ENCODE measurements at places on chromosomes 11 and 22.

DNA sequence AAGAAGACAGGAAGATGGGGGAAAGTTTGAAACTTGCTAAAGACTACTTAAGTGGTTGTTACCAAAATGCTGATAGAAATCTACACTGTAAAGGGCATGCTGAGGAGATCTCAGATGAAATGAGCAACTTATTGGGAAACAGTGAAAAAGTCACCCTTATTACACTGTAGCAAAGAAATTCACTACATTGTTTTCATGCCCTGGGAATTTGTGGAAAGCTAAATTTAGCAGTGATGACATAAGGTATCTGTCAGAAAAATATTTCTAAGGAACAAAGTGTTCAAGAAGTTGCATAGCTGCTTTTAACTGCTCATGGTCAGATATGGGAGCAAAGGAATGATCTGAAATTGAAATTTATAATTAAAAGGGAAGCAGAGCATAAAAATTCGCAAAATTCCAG, 702.4 kb upstream of the LRRC4C start:
- no peak for DNase-seq

DNA sequence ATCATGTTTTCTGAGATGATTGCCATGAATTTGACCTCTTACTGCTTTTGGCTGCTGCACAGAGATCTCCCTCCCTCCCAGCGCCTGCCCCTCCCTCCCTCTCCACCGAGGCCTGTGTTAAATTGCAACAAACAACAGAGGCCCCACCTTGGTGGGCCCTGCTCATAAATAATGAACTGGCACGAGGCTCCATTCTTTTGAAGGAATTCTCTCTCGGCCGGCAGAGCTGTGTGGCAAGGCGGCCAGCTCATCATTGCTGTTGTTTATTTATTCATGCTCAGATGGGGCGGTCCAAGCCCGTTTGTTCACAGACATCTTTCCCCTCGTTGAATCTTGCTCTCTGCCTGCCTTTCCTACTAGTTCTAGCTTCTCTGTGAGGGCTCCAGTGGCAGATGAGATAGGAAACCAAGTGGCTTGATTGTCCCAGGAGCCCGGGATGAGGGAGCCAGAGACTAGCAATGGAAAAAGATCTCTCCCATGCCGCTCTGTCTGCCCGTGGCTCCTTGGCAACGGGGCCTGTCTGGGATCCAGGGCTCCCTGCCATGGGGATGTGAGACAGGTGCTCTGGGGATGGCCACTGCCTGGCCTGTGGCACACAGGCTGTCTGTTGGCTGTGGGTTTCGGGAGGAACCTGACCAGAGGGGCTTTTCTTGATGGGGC, 192.6 kb downstream of the DSCAML1 start:
- no peak for DNase-seq

DNA sequence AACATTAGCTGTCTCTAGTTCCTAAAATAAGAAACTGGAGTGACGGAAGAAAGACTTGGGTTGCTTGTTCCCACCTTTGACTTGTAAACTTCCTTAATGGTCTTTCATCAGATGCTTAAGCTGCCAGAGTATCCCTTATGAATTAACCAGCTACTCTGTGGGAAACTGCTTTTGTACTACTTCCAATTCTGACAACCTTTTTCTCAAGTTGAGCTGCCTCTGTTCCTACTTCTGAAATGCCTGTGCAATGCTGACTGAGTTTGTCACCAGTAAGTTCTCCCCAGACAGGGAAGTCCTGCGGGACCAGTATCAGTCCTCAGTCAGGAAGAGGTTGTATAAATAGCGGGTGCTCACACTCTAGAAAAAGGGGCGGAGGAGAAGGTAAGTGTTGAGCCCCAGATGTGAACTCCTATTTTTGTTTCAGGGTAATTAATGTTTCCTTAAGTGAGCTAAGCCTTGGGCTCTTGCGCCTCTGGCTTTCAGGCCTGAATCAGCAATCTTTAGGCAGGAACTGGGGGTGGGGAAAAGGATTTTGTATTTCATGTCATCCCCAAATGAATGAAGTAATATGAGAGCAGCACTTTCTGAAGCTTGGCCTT, 67.2 kb downstream of the CECR2 start:
- no peak for DNase-seq

GRCh38 chr11:61580271-61580888, 496 bp downstream of the SYT7 start:
- DNase-seq = no peak

- no peak for DNase-seq
Observed at GRCh38 chr11:9955391-9955790, 291.5 kb downstream of the SWAP70 start.

- no peak for DNase-seq
Observed at GRCh38 chr22:29569011-29569678, 11.8 kb downstream of the NIPSNAP1 start.

- no peak for DNase-seq
Observed at GRCh38 chr11:112748713-112749543, 212.3 kb upstream of the NCAM1 start.
